ENCODE measurements at places on chromosomes 4 and X. TPM values are rescaled to one million over a fixed set of nuclear protein-coding genes. Genes with fewer than 3 reads are reported as not detected.

DNA sequence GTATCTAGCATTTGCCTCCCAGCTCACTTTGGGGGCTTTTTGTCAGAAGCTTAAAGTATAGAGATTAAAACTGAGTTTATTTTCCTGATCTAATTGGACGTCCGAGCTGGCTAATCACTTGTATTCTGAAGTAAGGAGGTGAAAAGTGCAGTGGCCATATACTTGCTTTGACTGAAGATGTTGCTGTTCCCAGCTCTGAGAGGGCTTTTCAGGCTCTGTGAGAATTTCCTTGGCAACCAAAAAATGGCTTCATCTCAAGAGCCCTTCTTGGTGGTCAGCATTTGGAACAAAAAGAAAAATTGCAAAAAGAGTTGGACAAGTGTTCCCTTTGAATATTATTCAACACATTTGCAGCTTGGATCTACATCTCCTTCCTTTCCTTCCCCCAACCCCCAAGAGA is 67.0 kb downstream of the SLC4A4 start:
- DNase-seq, result no peak

- DNase-seq, result no peak
These were observed at the start of gene ZFYVE28 for GRCh38 chr4:2417765-2418649. TSS of gene ZFYVE28 (minus strand) at chr4:2418645. CDS start at chr4:2418323, 322 bp downstream.

- DNase-seq, result peak; percentile 52
These were observed 68.3 kb downstream of the LARP7 start for GRCh38 chr4:112704991-112705845.

- peak; percentile 77 for DNase-seq
These were observed 7.8 kb upstream of the SH3TC1 start for GRCh38 chr4:8191136-8191747.

- DNase-seq, result no peak
These were observed 7.1 kb downstream of the CA5B start for GRCh38 chrX:15745179-15745578.

DNA sequence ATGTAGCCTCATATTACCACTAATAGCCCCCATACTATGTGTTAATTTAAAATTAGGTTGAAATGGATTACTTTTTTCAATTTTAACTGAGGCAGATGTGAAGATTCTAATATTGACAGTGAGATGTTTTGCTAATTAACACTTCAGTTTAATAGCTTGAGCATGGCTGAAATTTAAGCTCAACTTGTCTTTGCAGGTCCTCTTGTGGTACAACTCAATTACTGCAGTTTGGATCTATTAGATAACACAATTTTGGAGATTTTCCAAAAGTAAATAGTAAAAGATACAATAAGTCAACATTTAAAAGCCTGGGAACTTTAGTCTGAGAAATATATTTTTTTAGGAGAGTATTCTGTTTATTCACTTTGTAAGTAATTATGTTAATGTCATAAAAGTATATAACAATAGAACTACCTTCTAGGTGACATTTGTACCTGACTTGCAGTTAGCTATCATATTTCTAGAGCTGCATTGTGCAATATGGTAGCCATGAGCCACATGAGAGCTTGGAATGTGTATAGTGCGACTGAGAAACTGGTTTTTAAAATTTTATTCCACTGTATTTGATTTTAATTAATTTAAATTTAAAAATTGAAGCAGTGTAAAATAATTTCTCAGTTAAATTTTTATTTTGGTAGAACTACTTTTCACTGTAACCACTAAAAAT is 73.1 kb upstream of the FMR1 start:
- no peak for DNase-seq

DNA sequence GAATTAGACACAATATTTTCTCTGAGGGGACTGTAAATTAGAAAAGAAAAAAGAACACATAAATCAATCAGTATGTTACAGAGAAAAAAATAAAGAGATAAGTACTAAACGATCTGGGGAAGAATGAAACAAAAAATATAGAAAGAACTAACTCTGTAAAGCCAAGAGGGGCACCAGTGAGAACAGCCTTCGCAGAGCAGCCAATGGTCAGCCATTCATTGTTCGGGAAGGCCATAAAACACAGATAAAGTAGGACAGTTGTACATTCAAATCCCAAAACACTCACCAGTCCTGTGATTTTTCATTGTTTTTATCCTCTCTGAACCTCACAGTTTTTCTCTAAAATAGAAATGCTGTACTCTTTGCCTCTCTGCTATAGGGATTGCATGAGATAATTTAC is 127.9 kb downstream of the NEK1 start:
- DNase-seq, result peak; percentile 39

GRCh38 chrX:6052111-6052745 is 176.4 kb downstream of the NLGN4X start:
- no peak for DNase-seq

DNA sequence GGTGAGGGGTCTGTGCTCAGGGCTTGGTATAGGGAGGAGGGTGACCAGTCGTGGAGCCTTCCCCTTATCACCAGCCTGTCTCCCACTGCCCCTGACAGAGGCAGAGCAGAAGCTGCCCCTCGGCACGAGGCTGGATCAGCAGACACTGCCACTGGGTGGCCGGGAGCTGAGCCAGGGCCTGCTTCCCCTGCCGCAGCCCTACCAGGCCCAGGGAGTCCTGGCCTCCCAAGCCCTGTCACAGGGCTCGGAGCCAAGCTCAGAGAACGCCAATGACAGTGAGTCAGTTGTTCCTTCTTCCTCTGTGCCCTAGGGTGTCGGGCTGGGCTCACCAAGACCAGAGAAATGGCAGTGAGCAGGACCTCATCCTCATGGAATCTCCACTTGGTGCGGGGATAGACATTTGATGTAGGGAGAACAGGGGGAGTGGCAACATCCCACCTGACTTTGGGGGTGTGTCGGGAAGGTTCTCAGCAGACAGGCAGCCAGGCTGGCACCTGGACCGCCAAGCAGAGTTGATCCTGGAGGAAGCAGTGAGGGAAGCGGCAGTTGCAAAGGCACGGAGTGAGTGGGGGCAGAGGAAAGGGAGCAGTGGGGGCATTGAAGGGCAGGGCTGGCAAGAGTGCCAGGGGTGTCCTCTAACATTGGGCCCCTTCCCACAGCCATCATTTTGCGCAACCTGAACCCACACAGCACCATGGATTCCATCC is 14.3 kb upstream of the UBA1 start:
- DNase-seq, result no peak

DNA sequence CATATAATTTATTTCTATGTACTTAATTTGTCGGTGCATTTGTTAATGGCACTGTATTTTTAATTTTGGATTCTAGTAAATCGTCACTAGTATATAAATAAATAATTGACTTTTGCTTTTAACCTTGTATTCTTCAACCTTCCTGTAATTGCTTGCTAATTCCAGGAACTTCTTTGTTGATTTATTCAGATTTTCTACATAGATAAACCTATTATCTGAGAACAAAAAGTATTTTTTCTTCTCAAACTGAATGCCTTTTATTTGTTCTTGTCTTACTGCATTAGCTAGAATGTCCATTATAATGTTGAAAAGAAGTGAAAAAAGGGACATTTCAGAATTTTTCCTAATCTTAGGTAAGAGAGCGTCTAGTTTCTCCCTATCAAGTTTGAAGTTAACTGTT is 839.1 kb downstream of the SH3BGRL start:
- no peak for DNase-seq

DNA sequence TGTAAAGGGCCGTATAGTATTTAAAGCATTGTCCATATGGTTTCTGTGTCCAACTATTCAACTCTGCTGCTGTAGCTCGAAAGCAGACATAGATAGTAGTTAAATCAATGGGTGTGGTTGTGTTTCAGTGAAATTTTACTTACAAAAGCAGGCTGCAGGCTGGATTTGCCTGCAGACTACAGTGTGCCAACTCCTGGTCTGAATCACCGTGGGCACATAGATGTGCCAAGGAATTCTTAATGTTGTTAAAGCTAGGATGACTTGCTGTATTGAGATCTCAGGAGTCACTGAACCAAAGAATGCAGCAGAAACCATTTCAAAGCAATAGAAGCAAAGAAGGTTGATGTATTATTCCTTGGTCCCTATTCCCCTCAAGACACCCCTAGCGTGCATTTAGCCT is 379.0 kb downstream of the STIM2 start:
- DNase-seq, result peak; percentile 52

DNA sequence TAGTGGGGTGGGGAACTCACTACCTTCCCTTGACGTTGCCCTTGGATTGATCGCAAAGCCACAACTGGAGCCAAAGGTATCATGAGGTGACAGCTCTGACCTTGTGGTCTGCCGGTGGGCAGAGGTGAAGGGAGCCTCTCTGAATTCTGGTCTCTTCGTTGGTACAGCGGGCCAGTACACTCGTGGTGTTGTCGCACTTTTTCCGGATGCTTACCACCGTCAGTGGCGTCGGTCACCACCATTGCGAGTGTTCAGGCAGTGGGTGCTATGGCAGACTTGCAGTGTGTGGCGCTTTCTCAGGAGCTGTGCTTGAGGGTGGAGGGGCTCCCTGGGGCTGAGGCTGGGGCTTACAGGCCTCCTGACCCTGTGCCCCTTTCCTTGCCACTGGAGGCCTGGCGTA is 5.2 kb upstream of the GRPEL1 start:
- no peak for DNase-seq

The GC gene
- total RNA-seq, result not detected

The ERAS gene
- total RNA-seq, result not detected

The HHIP gene
- under 0.01 TPM for total RNA-seq

The RTL3 gene
- not detected for total RNA-seq

The LNX1 gene
- 0.51 TPM for total RNA-seq

The FRMPD3 gene
- total RNA-seq, result under 0.01 TPM

The GAGE1 gene
- not detected for total RNA-seq

The SULT1E1 gene
- total RNA-seq, result not detected

The ERCC6L gene
- total RNA-seq, result not detected
